Urinary bladder (tissue), 4 donors: ENCODE measurements at places on chromosomes 2 and 18. TPM values are rescaled to one million over a fixed set of nuclear protein-coding genes. Genes with fewer than 3 reads are reported as not detected.

CNNM3 gene
- total RNA-seq = 18.0 TPM

COQ10B gene
- total RNA-seq = 29.5 TPM

STAM2 gene
- total RNA-seq = 91.6 TPM

CENPA gene
- 6.1 TPM for total RNA-seq

ERBB4 gene
- total RNA-seq = 3.2 TPM

C1QL2 gene
- total RNA-seq = not detected

DNER gene
- total RNA-seq = 4.4 TPM

UGT1A6 gene
- total RNA-seq = 17.6 TPM

CROCC2 gene
- not detected for total RNA-seq

MAP3K19 gene
- not detected for total RNA-seq

IL36G gene
- total RNA-seq = not detected

NEUROD1 gene
- total RNA-seq = not detected

IL37 gene
- total RNA-seq = not detected

PTPN2 gene
- total RNA-seq = 36.9 TPM

C2orf66 gene
- total RNA-seq = 0.32 TPM

FER1L5 gene
- 0.58 TPM for total RNA-seq

PRPF40A gene
- total RNA-seq = 164 TPM

DSC3 gene
- total RNA-seq = 9.4 TPM

IL1F10 gene
- total RNA-seq = not detected

HDHD2 gene
- 28.7 TPM for total RNA-seq

TSGA10 gene
- total RNA-seq = 12.2 TPM

APCDD1 gene
- total RNA-seq = 70.8 TPM

GRCh38 chr2:58133395-58133794 is 86.8 kb downstream of the VRK2 start:
- DNase-seq = no peak

- no peak for DNase-seq
Observed at GRCh38 chr2:96091141-96091710, 25.1 kb downstream of the ADRA2B start.

GRCh38 chr2:61011678-61012077 is 5.8 kb upstream of the PEX13 start:
- DNase-seq = no peak

DNA sequence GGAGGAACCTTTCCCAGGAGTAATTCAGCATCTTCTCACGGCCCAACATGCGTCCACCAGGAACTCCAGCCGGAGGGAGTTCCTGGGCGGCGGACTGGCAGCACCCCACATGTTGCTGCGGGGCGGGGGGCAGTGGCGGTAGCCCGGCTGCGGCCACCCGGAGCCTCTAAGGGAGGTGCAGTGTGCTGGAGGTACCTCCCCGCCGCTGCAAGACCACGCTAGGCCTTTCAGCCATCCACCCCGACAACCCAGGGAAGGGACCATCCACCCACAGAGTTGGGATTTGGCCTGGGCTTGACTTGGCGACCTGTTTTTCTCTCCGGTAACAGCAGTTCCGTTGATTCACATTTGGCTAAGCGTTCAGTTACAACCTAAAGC is 625 bp downstream of the LYPD6 start:
- DNase-seq = no peak

GRCh38 chr2:2621855-2622254 is 290.8 kb upstream of the MYT1L start:
- no peak for DNase-seq

GRCh38 chr18:49062832-49063226 is 112.1 kb upstream of the SMAD7 start:
- no peak for DNase-seq

DNA sequence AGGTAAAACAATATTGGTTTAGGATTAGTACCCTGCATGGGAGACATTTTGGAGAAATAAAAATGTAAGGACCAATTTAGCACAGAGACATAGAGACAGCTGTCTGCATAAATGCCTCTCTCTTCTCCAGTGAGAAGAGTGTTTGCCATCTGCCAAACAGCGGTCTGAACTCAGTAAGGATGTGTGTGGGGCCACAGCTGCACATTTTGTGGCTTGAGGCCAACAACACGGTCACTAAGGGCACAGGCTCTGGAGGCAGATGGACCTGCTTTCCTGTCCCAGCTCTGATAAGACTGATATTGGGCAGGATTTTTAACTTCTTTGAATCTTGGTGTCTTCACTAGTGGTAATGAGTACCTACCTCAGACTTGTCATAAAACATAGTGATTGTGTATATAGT is 10.2 kb downstream of the ZBTB14 start:
- no peak for DNase-seq

GRCh38 chr18:23719634-23720201 is 30.5 kb downstream of the LAMA3 start:
- DNase-seq = no peak

DNA sequence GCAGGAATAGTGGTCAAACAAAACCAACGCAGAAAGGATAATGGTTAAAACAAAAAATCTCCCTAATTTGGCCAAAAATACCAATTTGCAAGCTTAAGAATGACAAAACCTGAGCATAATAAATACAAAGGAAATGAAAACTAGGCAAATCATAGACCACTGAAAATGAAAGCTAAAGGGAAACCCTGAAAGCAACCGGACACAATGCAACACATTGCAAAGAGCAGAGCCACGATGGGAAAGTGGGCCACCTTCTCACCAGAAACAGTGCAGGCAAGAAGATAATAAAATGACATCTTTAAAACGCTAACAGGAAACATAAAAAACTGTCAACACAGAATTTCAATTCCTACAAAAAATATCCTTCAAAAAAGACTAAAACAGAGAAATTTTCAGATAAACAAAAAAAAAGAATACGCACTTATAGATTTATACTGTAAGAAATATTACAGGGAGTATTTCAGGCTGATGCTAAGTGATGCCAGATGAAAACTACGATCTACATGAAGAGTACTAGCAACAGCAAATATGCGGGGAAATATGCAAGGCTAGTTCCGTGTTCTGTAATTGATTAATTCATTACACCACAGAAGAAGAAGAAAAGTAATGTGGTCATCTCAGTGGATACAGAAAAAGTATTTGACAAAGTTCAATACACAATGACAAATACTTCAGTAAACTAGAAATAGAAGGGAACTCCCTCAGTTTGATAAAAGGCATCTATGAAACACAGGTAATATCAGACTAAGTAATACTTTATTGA is 239.5 kb downstream of the L3MBTL4 start:
- no peak for DNase-seq

DNA sequence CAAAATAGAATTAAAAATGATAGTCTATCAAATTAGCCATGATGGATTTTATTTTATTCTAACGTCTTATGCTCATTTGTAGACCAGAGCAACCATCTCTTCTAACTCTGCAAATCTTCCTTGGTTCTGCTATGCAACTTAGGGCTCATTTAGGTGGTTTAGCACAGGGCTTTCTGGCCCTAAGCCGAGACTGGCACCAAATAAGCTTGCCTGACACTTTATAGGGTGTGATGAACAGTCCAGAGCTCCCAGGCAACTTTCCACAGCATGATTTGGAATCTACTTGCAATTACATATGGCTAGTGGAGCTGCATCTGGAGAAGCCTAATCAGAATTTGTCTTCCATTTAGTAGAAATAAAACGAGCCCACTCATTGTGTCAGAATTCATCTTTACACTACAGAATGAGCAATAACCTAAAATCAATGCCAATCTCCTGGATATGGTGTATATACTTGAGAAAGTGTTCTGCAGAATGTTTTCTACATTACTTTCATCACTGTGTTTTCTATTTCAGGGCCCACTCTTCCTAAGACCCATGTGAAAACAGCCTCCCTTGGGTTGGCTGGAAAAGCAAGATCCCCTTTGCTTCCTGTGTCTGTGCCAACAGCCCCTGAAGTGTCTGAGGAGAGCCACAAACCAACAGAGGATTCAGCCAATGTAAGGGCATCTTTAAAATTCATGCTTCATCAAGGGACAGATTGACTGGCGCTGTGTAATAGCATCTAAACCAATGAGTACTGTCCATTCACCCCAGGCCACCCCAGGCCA is 698.2 kb downstream of the MBD2 start:
- DNase-seq = no peak

- no peak for DNase-seq
Observed at GRCh38 chr18:52850031-52850560, 510.1 kb downstream of the DCC start.

GRCh38 chr18:36593641-36594040 is 235.2 kb downstream of the TPGS2 start:
- DNase-seq = no peak

GRCh38 chr18:66949419-66949818 is 345.5 kb upstream of the CDH19 start:
- no peak for DNase-seq

- DNase-seq = no peak
Observed at GRCh38 chr2:25293958-25294562, 47.7 kb downstream of the DNMT3A start.

DNA sequence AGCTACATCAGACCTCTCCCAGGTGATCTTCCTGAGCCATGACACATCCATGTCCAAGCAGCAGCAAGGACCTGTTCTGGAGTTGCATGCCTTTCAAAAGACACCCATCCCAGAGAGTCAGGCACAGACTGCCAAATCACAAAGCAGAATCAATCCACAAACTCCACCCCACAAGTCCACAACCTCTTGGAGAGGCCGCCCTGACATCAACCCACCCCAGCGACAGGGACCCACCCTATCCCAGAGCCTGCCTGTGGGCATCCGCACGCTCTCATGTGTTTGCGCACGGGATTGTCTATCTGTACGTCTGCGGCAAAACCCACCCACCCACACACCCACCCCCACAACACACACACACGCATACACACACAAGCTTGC is 11.9 kb downstream of the SMAD7 start:
- DNase-seq = no peak

DNA sequence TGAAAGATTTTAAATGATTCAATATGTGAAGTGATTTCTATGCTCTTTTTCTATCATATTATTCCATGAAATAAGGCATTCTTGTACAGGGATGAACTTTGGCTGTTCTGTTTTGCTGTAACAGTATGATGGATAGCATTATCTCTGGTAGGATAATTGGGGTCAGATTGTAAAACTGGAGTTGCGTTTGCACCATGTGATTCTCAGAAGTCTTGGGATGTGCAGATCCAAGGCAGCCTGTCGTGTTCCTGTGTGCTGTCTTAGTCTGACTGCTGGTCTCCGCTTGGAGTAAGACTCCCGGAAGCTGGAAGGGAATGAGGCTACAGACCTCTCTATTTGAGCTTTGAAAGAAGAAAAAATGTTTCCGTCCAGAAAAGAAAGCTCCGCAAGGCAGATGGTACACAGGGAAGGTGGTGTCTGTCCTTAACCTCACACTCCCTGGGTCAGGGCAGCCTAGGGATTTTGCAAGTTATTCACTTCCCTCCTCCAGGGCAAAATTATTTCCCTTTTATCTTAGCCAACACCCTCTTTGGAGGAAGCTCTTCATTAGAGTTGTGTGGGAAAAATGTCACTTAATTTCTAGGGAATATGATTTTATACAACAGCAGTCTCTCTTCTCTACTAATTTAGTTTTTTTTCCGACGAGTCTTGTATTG is 250.6 kb downstream of the PTPRM start:
- DNase-seq = no peak

- DNase-seq = no peak
Observed at GRCh38 chr2:2623939-2624338, 292.9 kb upstream of the MYT1L start.

DNA sequence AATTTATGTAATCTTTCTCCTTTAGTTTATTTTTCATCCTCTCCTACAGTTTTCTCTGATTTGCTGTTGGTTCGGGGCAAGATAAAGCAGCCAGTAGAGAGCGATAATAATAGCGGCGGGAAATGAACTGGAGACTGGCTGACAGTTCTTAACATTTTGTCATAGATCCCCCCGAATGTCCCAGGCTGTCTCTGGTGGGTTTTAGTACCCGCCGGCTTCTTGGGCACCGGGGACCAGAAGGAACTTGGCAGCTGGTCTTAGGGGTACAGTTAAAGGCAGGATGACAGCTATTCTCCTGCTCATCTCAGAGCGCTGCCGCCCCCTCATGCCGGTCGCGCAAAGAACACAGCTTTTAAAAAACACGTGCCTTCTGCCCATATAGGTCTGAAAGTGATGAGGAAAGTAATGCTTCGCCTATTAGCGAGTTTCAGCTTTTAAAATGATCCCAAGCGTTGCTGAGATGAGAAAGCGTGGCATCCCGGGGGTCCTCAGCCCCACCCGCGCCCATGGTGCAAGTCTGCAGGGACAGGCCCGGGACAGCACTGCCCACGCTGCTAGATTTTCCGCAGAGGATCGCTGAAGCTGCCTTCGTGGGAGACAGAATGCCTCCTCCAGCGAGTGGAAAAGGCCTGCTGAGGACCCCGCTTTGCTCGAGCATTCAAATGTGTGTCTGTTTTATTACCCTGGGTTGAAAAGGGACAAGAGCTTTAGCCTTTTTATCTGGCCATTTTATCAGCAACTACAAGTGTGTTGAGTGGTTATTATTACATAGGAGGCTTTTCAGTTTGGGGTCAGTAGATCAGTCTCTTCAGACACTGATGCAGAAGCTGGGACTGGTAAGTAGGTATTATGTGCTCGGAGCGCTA is 3.8 kb downstream of the ONECUT2 start:
- no peak for DNase-seq

DNA sequence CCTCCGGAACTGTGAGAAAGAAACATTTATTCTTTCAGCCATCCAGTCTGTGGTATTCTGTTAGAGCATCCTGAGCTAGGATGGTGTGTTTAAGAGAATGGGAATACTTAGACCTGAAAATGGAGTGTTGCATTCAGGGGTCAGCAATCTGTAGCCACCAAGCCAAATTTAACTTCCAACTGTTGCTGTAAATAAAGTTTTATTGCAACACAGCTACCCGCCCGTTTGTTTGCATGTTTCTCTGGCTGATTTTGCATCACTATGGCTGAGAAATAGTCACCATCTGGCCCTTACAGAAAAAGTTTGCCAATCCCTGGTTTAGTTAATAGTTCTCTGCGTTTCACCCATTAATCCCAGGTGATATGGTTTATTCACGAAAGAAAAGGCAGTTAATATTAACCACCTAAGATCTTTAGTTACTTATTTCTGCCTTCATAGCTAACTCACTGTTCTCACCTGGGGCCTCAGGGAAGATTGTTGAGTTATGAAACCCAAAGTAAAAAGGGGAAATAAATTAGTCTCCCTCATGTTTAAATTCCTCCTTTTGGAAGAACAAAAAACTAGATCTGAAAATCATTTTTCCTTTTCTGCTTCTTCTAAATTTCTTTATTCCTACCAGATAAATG is 9.5 kb upstream of the CYS1 start:
- no peak for DNase-seq

DNA sequence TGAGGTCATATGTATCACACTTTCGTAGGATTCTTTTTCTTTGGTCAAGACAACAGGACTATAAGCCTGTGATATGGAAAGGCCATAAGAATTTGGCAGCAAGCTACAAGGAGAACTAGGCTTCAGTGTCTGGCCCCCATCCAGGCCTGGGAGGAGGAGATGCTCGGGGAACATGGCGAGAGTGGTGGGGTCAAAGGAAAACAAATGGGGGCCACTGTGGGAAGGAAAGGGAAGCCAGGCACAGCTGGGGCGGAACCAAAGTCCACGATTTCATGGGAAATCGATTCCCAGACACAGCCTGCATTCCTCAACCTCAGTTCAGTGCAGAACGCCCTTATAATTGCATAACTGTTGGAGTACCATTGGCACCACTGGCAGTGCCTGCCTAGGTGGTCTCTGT is 58.2 kb downstream of the MBP start:
- no peak for DNase-seq
